ENCODE measurements at places on chromosomes 13 and 19.

DNA sequence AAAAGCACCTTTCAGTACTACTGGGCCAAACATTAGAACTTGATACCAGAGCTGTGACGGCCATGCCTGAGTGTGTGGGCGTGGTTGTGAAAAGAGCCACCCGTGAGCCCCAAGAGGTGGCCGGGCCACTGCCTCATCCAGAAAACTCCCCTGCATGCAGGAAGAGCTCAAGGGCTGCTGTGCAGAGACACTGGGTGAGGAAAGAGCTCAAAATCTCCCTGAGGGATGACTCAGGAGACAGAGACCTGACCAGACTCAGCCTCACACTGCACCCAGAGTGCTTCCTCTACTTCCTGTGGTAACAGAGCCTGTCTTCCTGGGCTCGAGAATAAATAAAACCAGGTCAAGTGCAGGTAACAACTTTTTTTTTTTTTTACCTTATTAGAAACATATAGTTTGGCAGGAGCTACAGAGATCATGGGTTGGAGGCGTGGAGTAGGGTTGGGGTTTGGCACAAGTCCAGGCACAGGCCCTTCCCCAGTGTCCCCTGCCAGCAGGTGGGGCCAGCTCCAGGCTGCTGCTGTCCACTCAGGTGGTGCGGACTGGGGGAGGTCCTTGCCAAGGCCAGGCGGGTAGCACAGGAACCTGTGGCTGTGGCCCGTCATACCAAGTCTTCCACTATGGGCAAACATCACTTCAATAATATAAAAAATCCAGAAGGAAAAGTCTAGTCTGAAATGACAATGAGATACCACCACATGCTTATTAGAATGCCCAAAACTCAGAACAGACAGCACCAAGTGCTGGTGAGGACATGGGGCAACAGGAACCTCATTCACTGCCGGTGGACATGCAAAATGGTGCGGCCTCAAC lies 25.5 kb downstream of the ELL start:
- DNase-seq, result no peak

DNA sequence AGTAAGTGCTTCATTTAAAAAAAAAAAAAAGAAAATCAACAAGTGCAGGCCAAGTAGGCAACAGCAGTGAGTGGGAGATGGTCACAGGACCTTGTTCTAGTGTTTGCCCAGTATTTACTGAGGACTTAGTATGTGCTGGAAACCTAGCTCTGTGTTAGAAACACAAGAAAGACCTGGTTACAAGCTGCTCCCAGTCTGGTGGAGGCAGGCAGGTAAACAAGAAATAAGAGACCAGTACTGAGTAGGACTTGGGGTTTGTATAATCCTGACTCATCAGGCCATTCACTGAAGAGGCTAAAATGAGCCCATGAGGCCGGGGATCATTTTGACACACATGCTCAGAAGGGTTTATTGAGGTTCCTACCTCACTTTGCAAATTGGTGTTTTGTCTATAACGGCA lies 21.5 kb upstream of the SERPINE3 start:
- no peak for DNase-seq

DNA sequence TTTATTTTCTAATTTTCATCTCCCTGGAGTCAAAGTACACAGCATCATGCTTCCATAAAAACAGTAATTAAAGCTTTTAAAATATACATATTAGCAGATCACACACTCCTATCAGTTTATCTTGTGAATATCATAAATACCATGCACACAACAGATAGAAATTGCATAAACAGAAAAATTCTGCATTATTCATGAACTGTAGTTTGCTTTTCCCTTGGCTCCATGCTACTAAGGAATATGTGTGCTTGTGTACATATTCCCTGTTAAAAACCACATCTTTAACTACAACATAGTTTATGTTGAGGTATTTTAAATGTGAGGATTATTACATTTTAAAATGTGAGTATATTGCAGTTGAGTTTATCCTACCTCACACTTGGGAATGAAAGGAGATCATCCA lies 193.5 kb downstream of the FGF14 start:
- no peak for DNase-seq

GRCh38 chr13:108326309-108326708 lies 56.8 kb downstream of the TNFSF13B start:
- DNase-seq, result peak; percentile 78

DNA sequence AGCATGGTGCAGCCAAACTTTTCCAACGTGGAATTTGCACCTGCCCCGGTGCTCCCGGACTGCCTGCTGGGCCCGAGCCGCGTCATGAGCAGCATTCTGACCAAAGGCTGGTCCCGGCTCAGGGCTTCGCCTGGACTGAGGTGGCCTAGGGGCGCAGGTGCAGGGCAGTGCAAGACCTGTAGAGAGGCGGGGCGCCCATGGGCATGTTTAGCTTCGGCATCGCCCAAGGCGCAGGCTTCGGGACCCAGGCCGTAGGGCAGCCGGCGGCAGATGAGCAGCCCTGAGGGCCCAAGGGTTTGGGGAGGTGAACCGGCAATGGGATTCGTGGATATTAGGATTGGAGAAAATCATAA lies 23.8 kb downstream of the LRFN3 start:
- DNase-seq, result peak; percentile 59

- DNase-seq, result peak; percentile 28
Observed at GRCh38 chr13:102141625-102142472, 260.0 kb downstream of the FGF14 start.

GRCh38 chr19:33997690-33998089 lies 174.6 kb upstream of the LSM14A start:
- no peak for DNase-seq

DNA sequence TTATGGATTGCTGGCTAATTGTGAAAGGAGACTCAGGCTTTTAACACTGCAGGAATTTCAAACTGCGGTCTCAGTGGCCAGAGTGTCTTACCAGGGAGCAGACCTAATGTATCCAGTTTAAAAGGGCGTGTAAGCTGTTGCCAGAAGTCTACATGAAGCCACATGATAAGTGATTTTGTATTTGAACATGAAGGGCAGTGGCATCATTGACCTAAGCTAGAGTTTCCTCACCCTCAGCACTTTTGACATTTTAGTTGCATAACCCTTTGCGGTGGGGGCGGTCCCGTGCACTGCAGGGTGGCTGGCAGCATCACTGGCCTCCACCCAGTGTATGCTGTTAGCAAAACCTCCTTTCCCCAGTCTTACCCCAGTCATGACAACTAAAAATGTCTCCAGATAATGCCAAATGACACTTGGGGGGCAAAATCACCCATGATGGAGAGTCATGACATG lies 23.7 kb upstream of the GPR18 start:
- no peak for DNase-seq

DNA sequence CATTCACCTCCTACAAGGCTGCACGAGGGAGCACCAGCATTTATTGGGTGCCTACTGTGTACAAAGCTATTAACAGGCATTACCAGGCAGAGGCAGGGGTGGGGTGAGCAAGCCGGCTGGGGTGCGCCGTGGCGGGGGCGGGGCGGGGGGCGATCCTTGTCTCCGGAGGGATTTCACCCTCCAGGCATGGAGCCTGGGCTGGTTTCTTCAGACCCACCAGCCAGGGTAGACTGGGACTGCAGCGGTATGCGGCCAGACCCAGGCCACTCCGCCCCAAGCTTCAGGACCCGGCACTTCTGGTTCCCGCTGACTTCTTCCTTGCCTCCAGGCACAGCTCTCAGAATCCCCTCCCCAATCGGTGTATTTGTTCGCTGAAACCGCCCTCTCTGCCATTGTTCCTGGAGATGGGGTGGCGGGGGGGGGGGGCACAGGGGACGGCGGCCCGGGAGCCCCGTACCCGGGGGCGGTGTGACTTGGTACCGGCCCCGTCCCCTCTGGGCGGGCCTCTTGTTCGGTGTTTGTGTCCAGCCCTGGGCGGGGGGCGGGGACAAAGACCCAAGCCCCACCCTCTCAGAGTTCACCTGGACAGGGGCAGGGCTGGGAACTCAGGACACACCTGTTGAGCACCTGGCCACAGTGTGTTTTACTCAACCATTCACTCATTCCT lies 14.4 kb downstream of the TJP3 start:
- peak; percentile 80 for DNase-seq

DNA sequence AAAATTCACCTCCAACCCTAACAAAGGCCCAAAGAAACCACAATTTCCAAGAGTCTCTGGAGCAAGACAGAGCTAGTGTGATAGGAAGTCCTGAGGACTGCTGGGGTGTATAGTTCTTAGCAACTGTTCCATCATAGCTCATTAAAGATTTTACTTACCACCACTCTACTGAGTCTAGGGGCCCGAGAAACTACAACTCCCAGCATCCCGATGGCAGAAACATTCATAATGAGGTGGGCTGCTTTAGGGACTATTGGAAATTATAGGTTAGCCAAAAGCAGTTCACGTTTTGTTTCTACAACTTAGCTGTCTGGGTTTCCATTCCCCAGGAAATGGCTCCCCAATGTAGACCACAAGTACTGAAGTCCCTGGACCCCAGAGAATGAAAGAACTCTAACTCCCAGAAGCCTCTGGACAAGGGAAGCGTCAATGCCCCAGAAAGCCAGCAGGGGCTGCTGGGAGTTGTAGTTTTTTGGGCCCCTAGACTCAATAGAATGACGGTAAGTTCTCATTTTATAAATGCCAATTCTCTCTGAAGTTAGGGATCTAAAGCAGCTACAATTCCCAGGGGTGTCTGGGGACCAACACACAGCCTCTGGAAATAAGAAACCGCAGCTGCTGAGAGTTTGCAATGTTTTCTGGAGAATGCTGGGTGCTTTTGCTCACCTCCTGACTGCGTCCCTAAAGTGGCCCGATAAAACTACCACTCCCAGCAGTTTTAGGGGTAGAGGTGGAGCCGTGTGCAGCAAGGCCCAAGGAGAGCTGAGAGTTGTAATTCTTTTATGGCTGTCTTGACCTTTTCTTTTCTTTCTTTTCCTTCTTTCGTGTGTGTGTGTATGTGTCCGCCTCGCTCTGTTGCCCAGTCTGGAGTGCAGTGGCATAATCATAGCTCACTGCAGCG lies 11.1 kb downstream of the FTL start:
- no peak for DNase-seq

DNA sequence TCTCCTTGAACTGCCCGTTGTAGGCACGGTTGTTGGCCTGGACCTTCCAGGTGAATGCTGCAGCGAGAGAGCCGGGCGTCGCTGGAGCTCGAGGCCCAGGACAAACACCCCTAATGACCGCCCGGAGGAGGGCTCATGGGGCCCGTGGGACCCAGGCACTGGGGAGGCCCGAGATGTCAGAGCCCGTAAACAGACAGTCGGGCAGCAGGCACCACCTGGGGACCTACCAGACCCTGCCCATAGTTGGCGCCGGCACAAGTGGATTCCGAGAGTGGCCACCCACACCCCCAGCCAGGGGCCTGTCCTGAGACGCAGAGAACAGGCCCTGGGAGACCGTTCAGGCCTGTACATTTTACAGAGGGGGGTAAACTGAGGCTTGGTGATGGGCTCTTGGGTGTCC lies 2.4 kb downstream of the ATP8B3 start:
- DNase-seq, result no peak

DNA sequence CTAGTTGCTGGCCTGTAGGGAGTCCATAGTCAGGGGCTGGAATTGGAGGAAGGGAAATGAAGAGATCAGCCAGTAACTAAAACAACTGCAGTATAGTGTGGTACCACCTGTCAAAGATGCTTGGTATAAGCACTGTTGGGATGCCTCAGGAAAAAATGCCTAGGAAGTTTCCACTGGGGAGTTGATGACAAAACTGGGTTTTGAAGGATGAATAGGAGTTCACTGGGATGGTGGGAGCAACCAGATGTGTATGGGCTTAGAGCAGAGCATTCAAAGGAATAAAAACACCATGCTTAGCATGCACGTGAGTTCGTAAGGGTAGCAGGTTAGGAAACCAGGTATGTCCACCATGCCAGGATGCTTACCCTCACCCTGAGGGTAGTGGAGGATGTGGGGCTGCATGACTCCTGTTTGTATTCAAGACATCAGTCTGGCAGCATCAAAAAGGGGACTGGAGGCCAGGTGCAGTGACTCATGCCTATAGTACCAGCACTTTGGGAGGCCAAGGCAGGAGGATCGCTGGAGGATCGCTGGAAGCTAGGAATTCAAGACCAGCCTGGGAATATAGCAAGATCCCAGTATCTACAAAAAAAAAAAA lies 7.1 kb downstream of the CATSPERD start:
- no peak for DNase-seq

- DNase-seq, result no peak
Observed at GRCh38 chr19:3782903-3783302, 3.3 kb downstream of the MATK start.

- no peak for DNase-seq
Observed at GRCh38 chr13:103133556-103133955, 67.3 kb upstream of the SLC10A2 start.

DNA sequence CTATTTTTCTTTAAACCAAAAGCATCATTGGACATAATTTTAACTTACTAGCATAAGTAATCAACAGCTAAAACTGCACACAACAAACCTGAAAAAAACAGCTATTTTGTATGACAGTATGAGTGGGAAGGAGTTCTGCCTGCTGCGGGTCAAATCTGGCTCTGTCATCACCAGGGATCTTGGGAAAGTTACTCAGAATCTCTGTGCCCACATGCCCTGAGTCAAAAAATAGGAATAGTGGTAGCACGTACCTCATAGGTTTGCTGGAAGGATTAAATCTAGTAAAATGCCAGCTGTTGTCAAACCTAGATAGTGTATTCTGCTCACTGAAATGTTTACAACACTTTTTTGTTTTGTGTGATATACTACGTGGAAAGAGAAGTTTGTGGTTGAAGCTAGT lies 1.1 kb downstream of the CLN5 start:
- DNase-seq, result no peak

DNA sequence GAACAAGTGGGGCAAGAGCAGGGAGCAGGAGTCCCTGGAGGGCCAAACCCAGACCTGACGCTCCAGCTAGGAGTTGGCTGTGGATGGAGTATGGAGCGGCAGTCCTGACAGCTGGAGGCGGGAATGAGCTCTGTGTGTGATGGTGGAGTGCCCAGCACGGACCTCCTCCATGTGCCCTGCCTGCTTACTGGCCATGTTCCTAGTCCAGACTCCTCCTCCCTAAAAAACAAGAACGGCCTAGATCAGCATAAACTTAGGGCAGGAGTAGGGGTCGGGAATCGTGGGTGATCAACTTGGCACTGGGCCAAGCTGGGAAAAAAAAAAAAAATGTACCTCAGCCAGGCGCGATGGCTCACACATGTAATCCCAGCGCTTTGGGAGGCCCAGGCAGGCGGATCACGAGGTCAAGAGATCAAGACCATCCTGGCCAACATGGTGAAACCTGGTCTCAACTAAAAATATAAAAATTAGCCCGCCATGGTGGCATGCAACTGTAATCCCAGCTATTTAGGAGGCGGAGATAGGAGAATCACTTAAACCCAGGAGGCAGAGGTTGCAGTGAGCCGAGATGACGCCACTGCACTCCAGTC lies 29.5 kb downstream of the LTBP4 start:
- no peak for DNase-seq

DNA sequence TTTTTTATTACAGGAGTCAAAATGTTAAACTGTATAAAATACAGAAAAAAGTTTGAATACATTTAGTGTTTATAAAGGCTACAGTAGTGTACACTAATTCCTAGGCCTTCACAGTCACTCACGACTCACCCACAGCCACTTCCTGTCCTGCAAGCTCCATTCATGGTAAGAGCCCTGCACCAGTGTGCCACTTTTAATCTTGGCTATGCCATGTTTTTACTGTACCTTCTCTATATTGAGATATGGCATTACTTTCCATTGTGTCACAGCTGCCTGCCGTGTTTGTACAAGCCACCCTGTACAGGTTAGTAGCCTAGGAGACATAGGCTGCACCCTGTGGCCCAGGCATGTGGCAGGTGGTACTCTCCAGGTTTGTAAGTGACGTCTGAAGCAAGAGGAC lies 32.1 kb downstream of the C1QTNF9 start:
- no peak for DNase-seq
